ENCODE measurements at places on chromosomes 3 and 15. TPM values are rescaled to one million over a fixed set of nuclear protein-coding genes. Genes with fewer than 3 reads are reported as not detected.

DNA sequence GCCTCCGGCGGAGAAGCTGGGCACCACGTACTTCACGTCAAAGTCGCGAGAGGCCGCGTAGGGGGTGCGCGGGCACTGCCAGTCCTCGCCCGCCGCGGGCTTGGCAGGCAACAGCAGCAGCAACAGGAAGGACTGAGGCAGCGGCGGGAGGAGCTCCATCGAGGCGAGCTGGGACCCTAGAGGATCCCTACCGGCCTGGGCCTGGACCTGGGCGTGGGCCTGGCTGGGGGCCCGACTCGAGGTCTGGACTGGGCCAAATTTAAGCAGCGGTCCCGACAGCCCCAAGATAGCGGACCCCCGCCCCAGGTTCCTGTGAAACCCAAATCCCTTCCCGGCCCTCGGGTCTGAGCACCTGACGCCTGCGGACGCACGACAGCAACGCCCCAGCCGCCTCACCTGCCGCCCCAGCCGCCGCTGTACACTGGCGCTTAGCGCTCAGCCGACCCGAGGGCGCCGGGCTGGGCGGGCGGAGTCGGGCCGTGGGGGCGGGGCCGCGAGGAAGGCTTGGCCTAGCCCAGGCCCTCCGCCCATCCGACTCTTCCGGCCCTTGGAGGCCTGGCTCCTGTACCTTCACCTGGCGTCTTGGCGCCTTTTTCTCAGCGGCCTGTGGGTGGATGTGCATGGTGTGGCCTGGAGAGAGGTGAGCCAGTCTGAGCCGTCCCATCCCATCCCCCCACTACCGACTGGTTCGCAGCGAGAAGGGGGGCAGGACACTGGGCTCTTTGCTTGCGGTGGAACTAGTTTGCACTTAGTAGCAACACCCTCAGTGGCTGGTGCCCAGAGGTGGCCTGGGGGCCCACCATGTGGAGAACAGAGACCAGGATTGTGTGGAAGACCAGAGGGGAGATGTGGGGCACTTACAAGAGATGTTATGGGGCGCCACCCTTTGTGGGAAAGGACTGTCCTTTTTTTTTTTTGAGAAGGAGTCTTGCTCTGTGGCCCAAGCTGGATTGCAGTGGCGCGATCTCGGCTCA lies at the start of gene MST1R:
TSS of gene MST1R (minus strand) at position 423 of the 974 bp plus-strand sequence. CDS start at position 159, 264 bp downstream.
- DNase-seq, result peak; percentile 67

- no peak for DNase-seq
Measured at GRCh38 chr3:119311081-119311925, 17.1 kb downstream of the ARHGAP31 start.

DNA sequence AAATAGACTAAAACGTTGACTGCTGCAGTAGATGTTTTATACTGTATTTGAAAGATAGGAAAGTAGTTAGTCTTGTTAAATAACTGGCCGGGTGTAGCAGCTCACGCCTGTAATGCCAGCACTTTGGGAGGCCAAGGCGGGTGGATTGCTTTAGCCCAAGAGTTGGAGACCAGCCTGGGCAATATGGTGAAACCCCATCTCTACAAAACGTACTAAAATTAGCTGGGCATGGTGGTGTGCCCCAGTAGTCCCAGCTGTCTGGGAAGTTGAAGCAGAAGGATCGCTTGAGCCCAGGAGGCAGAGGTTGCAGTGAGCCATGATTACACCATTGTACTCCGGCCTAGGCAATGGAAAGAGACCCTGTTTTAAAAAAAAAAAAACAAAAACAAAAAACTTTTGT lies 60.5 kb upstream of the ULK4 start:
- DNase-seq, result no peak

- DNase-seq, result no peak
Measured at GRCh38 chr3:124048967-124049798, 57.3 kb upstream of the ROPN1 start.

GRCh38 chr3:61684386-61684785 lies 123.0 kb downstream of the PTPRG start:
- no peak for DNase-seq

DNA sequence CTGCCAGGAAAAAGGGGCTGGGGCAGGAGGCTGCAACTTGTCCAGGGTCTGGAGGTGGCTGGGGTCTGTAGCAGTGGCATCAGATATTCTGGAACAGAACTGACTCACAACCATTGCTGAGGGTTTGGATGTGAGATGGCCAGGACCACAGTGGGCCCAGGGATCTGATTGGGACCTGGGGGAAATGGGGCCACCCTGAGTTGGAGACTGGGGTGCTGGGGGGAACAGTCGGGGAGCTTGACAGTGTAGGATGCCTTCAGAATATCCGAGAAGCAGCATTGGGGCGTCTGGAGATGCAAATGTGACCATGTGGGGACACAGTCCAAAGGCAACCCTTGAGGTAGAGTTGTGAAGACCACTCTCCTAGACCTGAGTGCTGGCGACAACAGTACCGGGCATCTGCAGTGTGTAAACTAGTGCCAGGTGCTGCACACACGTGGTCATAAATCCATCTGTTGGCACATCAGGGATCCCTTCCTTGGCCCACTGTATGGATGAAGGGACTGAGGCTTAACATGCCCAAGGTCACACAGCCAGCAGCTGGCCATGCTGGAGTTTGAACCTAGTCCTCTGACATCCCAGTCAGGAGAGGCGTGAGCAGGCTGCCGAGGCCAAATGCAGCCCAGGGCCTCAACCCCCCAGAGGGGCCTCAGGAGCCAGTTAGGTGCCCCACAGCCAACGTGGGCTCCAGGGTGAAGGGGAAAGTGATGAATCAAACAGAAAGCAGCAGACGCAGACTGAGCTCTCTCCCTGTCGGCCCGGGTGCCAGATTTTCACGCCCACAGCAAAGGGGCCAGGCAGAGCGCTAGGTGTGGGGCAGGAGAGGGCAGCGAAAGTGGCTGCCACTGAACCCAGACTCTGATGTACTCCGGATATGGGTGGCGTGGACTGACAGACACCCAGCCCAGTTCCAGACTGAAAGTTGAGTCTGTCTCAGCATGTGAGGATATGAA lies 18.8 kb downstream of the HEMK1 start:
- DNase-seq, result no peak

The ASB14 gene
- not detected for total RNA-seq

The MAP2K5 gene
- total RNA-seq, result 31.4 TPM
